Stimulated activated naive CD8-positive, alpha-beta T cell treated with anti-CD3 and anti-CD28 coated beads, Interleukin-15, amount 100 ng/mL, for 72 hours (primary cell): ENCODE measurements at places on chromosomes 13 and 19.

DNA sequence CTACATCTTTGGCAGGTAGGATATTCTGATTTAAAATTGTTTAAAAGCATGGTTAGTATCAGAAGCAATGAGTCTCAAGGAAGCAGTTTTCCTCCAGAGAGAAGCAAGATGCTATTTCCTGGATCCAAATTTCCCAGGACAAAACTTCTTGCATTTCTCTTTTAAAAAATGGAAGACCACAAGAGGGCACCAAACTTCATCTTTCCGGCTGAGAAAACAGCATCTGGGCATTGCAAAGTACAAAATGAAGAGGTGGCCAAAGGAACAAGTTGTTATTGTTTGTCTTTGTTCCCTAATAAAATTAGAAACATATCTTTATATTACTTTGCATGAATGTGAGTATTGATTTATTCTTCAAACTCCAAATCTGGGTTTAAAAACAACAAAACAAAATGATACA lies 60.0 kb upstream of the LRCH1 start:
- DNase-seq = no peak

- DNase-seq = no peak
Measured at GRCh38 chr13:80903911-80904310, 563.0 kb upstream of the SPRY2 start.

- DNase-seq = no peak
Measured at GRCh38 chr19:28785971-28786370, 427.0 kb downstream of the UQCRFS1 start.

DNA sequence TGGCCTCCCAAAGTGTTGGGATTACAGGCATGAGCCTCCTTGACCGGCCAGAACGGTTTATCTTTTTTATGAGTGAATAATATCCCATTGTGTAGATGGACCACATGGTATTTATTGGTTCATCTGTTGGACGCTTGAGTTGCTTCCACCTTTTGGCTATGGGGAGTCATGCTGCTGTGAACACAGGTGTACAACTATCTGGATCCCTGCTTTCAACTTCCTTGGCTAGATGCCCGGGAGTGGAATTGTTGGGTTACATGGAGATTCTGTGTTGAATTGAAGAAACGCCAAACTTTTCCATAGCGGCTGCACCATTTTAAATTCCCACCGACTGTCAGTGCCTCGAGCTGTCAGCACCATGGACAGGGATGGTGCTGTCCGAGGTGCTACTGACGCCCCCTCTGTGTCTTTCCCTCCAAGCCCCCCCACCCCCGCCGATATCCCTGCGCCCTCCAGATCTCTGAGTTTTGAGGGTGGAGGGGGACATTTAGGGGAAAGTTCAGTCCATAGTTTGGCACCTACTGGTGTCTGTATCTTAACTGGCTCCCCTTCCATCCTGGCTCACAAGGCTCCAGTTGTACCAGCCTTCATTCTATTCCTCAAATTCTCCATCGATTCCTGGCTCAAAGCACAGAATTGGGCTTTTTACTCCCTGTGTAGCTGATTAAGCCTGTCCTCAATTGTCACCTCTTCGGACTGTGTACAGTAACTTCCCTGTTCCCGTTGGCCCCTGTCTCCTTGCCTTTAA lies 27.3 kb downstream of the PNPLA6 start:
- DNase-seq = no peak

GRCh38 chr13:113742000-113742441 lies 17.0 kb upstream of the TMEM255B start:
- DNase-seq = no peak

GRCh38 chr19:4693471-4694121 lies 23.5 kb upstream of the MYDGF start:
- no peak for DNase-seq

DNA sequence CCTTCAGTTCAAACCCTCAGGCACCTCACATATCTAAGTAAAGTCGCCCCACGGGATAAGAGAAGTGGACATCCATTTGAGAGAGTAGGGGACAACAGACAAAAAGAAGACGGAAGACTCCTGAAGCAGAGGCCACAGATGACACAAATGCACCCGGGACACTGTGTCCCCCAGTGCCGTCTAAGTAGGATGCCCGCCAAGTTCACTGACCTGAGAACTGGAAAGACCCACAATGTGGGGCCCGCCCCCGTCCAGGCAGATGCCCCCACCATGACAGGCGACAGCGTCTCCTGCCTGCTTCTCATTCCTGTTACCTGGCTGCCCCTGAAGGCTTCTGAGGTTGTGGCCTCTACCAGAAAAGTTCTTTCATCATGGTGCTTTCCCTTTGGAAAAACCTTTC lies 16.9 kb downstream of the ANKRD27 start:
- no peak for DNase-seq

GRCh38 chr19:58052256-58052655 lies 6.8 kb upstream of the ZNF135 start:
- no peak for DNase-seq

- no peak for DNase-seq
Measured at GRCh38 chr19:40253611-40254092, 27.2 kb upstream of the CCNP start.

DNA sequence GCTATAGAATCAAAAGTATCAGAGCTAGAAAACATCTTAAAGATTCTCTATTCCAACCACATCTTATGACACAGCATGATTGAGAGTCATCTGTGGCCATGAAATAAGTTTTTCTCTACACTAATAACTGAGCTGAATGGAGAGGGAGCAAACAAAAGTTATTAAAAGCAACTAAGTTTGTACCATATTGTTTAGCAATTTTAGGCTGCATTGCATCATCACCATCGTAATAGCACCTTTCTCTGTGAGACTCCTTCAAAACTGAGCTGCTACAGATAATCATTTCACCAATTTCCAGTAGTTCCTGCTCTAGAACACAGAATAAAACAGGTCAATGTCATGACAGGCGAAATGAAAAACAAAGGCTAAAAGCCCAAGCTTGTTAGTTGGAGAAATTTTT lies 1183.9 kb downstream of the DIAPH3 start:
- DNase-seq = no peak

- DNase-seq = no peak
Measured at GRCh38 chr13:67515895-67516294, 285.8 kb upstream of the PCDH9 start.

- DNase-seq = no peak
Measured at GRCh38 chr13:19161308-19161707, 20.3 kb downstream of the TUBA3C start.

DNA sequence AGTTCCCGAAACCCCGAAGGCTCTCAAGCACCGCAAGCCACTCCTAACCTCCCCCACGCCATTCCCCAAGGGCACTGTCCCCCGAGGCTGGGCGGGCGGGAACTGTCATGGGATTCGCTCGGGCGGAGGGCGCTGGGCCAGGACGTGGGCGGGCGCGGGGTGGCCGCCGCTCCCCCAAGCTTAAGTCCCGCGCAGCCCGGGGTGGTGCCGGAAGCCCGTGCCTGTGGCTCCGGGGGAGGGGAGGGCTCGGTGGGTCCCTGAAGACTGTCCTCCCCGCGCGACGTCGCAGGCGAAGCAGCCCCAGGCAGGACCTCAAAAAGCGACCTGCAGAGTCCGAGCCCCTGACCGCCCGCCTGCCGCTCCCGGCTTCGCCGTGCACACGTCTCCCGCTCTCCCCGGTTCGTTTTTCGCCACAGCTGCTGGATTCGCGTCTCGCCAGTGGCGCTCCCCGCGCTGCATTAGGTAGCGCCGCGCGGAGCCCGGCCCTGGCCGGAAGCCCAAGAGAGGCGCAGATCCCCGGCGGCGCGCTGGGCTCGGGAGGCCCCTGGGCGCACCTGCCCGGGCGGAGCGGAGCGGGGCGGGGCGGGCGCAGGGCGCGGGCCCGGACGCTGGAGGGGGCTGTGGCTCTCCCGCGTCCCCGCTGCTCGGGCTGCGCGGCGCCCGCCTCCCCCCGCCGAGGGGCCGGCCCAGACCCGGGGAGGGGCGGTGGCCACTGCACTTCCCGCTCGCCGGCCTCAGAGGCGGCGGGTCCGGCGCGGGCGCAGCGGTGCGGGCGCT lies at the start of gene FARP1:
Gene FARP1 (plus strand): TSS at position 715 of the 777 bp plus-strand sequence. CDS start 70,149 bp downstream, outside the sequence.
- DNase-seq = peak; percentile 61

GRCh38 chr19:54955376-54955775 lies 8.0 kb upstream of the NLRP7 start:
- no peak for DNase-seq

DNA sequence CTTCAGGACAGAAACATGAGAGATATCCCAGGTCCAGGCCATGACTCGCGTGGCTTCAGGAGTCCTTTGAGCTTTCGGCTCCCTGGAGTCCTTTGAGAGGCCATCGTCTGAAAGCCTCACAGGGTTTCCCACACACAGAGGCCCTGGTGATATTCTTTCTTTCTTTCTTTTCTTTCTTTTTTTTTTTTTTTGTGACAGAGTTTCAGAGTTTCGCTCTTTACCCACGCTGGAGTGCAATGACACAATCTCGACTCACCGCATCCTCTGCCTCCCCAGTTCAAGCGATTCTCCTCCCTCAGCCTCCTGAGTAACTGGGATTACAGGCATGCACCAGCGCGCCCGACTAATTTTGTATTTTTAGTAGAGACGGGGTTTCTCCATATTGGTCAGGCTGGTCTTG lies 5.5 kb downstream of the SIN3B start:
- no peak for DNase-seq

DNA sequence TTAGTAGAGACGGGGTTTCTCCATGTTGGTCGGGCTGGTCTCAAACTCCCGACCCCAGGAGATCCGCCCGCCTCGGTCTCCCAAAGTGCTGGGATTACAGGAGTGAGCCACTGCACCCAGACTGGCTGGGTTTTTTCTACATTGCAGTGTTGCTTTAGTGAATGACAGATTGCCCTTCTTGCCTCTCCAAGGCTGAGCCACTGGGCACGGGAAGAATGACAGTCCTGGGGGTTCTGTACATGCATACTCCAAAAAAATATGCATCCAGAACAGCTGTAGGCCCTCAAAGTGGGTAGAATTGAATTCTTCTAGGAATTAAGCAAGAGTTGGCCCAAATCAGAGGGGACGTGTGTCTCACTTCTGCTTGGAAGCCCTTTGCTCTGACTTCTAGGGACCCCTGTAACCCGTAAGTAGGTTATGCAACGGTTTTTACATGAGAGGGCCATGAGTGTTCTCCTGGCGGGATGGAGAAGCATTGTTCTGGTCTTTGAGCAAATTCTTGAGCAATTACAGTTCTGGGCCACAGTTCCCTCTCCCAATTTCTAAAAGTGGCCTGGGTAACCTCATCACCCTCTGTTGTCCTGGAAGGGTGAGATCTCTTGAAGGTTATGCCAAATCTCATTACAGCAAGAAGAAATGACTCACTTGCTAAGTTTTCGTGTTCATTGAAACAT lies 3.6 kb downstream of the ACTN4 start:
- no peak for DNase-seq

GRCh38 chr13:56886398-56886797 lies 254.3 kb upstream of the PRR20A start:
- DNase-seq = no peak
